ENCODE measurements at places on chromosomes 4 and X.

GRCh38 chr4:156362581-156362980, 408.9 kb upstream of the CTSO start:
- DNase-seq: no peak

DNA sequence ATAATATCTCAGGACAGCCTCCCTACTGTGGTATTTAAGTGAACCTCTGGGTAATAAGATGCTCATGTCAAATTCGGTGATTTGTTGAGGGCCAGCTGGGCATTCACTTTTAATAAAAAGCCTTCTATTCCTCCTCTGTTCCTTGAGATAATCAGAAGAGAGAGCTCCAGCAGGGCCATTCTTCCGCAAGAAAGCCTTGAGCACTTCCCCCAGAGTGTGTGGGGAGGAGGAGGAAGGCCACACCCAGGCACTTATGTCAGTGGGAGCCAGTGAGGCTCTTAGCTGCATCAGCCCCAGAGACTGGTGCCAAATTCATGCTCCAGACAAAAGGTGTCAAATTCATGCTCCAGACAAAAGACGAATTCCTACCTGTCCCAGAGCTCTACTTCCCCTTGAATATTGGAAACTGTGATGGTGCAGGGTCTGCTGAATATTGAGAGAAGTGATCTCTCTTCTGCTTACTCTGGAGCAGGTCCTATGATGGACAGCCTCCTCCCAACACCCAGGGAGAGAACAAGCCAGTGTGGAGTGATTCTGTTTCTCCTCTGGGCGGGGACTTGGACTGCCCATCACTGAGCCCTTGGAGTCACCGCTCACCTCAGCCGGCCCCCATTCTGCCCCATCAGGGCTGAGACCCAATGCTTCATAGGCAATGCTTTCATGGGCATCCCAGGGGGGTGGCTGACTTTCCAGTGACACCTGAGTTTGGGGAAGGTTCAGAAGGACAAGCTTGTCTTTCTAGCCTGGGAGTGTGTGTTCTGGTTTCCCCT, 68.1 kb downstream of the FHDC1 start:
- no peak for DNase-seq

GRCh38 chr4:85391071-85391470, 83.9 kb upstream of the ARHGAP24 start:
- no peak for DNase-seq

DNA sequence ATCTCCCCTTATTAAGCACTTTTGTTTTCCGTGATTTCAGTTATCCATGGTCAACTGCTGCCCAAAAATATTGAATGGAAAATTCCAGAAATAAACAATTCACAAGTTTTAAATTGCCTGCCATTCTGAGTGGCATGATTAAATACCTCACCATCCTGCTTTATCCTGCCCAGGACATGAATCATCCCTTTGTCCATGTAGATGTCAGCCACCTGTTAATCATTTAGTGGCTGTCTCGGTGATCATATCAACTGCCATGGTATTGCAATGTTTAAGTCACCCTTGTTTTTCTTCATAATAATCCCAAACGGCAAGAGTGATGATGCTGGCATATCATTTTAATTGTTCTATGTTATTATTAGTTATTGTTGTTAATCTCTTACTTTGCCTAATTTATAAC, 79.8 kb upstream of the LHFPL1 start:
- DNase-seq: no peak
